ENCODE measurements at places on chromosomes 6 and 20.
A peak's percentile ranks its signal among the peaks of the same experiment; 100 is the strongest.

GRCh38 chr6:142531727-142532126, 229.9 kb downstream of the ADGRG6 start:
- no peak for DNase-seq

- DNase-seq: no peak
Observed at GRCh38 chr6:100177956-100178355, 183.9 kb upstream of the MCHR2 start.

DNA sequence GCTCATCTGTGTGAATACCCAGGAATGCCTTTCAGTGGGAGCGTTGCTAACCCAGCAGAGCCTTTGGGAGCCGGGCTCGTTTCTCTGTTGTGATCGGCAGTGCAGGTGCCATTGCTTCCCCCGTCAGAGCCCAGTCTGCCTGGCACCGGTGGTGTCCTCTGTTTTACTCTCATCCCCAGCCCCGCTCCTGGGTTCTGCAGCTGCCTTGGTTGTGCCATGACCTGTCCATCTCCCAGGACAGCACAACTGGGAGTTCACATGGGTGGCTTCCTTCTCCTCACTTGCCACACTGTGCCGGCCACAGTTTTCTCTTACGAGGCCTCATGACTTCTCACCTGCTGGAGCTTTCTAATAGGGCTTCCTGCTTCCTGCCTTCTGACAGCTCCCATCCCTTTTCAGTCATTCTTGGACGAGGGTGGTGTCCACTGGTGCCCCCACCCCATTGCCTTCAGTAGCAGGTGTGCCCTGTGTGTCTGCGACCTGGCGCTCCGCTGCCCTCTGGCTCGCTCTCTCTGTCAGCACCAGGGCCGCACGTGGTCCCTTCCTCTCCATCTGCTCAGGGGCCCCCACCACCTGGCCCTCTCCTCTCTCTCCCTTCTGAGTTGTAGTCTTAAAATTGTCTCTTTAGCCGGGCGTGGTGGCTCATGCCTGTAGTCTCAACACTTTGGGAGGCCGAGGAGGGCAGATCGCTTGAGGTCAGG, 110.9 kb downstream of the RPP40 start:
- DNase-seq: no peak

DNA sequence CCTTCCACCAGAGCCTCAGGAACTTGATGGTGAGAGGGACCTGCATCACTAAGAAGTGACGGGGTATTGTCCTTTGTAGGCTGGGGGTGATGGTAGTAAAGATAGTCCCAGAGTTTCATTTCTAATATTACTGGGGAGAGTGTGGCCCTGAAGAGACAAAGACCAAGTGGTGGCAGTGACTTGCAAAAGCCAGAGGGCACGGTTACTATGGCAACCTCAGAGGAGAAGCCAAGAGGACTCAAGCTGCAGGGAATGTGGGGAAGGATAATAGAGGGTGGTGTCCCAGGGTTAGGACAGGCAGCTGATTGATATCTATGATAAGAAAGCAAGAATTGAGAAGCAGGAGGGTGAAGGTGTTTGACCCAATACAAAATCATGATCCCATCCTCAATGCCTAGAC, 42.5 kb downstream of the HLA-G start:
- no peak for DNase-seq

DNA sequence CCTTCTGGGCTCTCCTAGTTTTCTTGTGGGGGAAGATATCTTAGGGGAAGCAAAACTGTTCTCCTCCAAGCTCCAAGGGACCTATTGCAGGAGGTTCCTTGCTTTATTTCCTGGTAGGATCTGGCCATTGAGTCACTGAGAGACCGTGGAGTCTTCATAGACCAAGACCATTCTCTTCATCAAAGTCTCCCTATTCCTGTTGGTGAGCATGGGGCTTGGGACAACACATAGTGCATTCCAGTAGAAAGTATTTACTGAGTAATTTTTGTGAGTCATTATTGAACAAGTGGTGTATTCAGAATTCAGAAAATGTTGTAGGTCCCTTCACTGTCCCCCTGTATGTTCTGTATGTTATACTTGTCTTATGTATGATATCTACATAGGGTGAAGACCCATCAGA, 133.6 kb downstream of the CDH26 start:
- DNase-seq: no peak

DNA sequence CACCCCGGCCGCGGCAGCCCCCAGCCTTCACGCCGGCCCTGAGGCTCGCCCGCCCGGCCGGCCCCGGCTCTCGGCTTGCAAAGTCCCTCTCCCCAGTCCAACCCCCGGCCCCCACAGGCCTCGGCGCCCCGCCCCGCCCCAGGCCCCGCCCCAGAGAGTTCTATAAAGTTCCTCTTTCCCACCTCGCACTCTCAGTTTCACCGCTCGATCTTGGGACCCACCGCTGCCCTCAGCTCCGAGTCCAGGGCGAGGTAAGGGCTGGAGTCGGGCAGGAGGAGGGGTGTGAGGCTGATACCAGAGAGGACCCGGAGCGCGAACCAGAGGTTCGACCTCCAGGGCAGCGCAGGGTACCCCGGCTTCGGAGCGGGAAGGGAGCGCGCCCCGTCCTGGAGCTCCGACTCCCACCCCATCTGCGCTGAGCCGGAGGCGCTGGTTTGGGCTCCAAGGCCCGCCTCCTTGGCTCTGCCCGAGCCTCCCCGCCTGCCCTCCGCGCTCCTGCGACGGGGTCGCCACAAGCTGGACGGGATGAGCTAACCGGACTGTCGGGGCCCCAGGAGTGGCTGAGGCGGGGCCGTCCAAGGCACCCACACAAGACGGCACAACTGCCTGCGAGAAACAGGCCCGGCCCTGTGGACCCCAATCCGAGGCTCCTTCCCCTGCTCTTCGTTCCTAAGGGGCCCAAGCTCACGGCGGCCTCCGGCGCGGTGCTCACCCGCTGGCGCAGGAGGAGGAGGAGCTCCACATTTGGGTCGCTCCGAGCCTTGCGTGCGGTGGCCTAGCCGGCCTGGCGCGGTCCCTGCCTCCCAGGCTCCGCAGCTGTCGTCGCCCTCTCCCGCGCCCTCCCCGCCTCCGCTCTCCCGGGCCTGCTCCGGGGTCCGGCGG, at the start of gene IRF4:
Gene IRF4, plus strand, starts transcription at position 194 of the 882 bp plus-strand sequence. CDS start 1,401 bp downstream, outside the sequence.
- DNase-seq: peak; percentile 59

- DNase-seq: no peak
Observed at GRCh38 chr6:154468760-154469159, 41.7 kb downstream of the CNKSR3 start.

DNA sequence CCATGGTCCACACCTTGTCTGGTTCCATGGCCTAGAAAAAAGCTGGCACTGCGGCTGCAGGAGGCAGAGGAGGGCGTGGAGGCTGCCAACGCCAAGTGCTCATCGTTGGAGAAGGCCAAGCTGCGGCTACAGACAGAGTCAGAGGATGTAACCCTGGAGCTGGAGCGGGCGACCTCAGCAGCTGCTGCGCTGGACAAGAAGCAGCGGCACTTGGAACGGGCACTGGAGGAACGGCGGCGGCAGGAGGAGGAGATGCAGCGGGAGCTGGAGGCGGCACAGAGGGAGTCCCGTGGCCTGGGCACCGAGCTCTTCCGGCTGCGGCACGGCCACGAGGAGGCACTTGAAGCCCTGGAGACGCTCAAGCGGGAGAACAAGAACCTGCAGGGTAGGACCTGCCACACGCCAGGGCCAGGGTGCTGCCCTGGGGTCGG, 43.4 kb downstream of the MYH7B start:
- DNase-seq: no peak

DNA sequence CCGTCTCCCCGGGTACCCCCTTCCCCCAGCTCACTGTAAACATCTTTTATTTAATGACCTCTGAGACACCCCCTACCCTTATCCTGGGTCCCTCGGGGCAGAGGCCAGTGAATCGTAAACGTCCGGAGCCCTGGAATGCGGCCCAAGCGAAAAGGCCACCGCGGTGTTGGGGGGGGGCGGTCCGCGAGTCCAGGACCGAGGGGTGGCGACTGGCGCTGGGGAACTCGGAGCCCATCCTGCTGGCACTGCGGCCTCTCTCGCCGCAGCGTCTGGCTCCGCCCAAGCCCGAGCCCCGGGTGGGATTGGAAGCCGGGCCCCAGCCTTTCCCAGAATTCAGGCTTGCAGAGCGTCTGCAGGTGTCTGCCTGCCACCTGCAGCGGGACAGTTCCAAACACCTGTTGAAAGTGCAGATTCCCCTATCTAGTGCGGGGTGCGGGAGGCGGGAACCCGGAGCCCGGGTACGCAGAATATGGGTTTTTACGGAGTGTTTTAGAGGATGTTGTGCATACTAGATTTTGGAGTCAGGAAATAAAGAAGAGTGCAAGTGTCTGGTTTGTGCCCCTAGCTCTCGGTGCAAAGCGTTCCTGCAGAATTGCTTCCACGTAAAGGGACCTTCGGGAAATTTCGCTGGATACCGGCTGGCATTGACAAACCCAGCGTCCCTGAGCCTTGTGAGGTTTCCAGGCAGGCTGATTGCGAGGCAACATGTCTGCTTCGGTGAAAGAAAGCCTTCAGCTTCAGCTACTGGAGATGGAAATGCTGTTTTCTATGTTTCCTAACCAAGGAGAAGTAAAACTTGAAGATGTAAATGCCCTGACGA, 800 bp downstream of the RWDD2A start:
- no peak for DNase-seq

DNA sequence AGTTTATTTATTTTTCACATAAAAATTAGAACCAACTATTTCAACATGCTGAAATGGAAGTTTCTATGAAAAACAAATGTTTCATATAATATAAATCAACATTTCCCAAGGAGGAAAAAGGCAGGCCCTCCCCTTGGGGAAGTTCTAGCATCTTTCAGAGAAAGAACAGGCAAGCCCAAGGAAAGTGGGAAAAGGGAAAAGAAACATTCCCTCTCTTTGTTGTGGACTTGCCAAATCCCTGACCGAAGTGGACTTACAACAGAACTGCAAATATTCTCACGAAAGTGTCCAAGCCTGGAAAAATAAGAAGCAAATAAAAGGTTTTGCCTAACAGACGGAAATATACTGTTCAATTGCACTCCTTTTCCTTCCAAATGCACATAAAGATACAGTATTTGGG, 214.4 kb downstream of the ATXN1 start:
- no peak for DNase-seq

DNA sequence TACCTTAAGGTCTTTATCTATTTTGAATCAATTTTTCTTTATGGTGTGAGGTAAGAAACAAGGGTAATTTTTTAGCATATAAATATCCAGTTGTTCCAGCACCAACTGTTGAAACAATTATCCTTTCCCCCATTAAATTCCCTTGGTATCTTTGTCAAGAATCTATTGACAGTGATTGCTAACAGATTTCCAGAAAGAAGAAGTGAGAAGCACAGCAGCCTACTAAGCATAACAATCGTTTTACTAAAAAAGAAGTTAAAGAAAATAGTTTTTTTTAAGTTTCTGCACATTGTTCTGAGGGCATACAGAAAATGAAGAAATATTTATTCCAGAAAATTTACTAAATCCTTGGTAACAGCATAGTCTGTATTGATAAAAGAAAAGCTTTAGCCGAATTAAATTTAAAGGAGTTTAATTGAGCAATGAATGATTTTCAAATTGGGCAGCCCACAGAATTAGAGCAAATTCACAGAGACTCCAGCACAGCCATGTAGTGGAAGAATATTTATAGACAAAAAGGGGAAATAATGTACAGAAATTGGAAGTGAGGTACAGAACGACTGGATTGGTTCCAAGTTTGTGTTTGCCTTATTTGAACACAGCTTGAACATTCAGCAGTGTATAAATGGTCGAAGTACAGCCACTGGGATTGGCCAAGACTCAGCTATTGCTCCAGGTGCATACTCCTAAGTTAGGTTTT, 97.9 kb upstream of the UST start:
- no peak for DNase-seq

- DNase-seq: no peak
Observed at GRCh38 chr6:161649841-161650240, 376.0 kb upstream of the AGPAT4 start.

DNA sequence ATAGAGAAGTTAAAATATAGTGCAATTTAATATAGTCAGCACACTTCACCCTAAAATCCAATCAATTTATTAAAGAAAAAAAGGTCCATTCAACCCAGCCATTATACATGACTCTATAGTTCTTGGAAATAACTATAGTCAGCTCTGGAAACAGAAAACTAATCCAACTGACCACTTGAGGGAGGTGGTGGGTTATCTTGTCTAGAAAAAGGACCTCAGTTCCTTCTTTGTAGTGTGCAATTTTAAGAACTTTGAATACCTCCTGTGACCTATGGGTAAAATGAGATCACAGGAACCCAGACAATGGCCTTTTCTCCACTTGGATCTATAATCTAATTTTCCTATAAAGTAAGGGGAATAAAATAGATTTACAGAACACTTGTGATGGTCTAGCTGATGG, 163.6 kb upstream of the CENPW start:
- peak; percentile 21 for DNase-seq

DNA sequence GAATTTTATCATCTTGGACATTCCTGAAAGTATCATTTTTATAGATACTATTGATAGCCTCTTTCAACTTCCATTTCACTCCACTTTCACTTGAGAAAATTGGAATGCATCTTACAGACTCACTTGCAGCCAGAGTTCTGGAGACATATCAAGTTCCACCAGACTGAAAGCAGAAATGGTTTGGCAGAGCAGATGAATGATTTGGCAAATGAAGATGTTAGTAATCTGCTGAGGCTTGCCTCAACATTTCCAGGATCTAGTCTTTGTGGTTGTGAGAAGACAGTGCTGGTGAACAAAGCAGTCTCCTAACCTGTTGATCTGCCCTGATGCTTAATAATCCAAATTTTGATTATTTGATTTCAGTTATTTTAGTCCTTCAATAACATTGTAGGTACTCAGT, 202.6 kb downstream of the TRDN start:
- DNase-seq: no peak

GRCh38 chr6:63553208-63553607, 19.1 kb upstream of the LOC128125822 start:
- no peak for DNase-seq

DNA sequence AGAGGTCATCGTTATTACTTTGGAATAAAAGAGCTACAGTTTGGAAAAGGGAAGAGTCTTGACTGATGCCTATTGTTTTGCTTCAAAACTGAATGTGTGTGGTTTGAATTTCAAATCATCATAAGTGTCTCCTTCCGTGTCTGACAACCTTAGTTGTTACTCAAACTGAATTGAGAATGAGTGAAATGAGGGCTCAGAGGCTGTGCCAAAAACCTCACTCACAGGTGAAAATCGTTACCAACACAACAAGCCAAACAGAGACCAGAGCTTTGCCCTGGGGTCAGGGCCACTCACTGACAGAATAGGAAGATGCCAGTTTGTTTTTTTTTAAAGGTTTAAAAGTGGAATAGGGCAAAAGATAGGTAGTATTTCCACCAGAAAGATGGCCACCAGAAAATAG, 15.2 kb upstream of the SIRT5 start:
- no peak for DNase-seq

DNA sequence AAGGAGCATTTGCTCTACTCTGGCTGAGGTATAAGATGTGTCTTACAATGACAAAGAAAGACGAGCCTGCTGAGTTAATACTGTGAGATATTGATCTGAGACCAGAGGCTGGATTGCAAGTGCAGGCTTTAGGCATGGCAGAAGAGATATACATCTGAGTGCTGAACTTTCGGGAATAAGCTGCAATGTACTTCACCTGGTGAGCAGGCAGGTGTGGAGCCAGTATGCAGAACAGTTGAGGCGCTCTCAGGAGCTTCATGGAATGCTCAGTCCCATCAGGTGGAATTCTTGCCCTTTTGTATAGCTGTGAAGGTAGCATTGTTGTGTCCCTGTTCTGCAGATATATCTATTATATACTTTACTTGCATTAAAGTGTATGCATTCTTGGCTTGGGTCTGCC, 179.3 kb upstream of the RIMS1 start:
- no peak for DNase-seq

GRCh38 chr6:166636191-166636933, 9.3 kb upstream of the RPS6KA2 start:
- no peak for DNase-seq
